ENCODE measurements at places on chromosomes 5 and 9.

GRCh38 chr5:82563745-82564144 is 285.6 kb upstream of the RPS23 start:
- no peak overlapping the region for H3K27ac ChIP-seq
- no peaks in the 10 kb centered on the region for H3K27me3 ChIP-seq
- H3K4me3 ChIP-seq, result no peak overlapping the region
- DNase-seq, result no peak
- no peaks in the 10 kb centered on the region for H3K36me3 ChIP-seq

GRCh38 chr5:139422307-139422893 is 16.9 kb downstream of the DNAJC18 start:
- H3K27me3 ChIP-seq, result no peaks in the 10 kb centered on the region
- no peak overlapping the region for H3K27ac ChIP-seq
- no peak overlapping the region for H3K4me3 ChIP-seq
- H3K36me3 ChIP-seq, result no peaks in the 10 kb centered on the region
- H3K4me1 ChIP-seq, result no peaks in the 10 kb centered on the region

GRCh38 chr9:104301755-104302154 is 202.3 kb upstream of the OR13F1 start:
- no peak overlapping the region for H3K27ac ChIP-seq
- no peak for DNase-seq
- no peak overlapping the region for H3K4me3 ChIP-seq
- no peaks in the 10 kb centered on the region for H3K36me3 ChIP-seq
- no peaks in the 10 kb centered on the region for H3K27me3 ChIP-seq

GRCh38 chr5:56298336-56299090 is 65.4 kb upstream of the ANKRD55 start:
- H3K27ac ChIP-seq, result no peak overlapping the region
- no peak for DNase-seq
- H3K27me3 ChIP-seq, result no peaks in the 10 kb centered on the region
- H3K36me3 ChIP-seq, result no peaks in the 10 kb centered on the region

DNA sequence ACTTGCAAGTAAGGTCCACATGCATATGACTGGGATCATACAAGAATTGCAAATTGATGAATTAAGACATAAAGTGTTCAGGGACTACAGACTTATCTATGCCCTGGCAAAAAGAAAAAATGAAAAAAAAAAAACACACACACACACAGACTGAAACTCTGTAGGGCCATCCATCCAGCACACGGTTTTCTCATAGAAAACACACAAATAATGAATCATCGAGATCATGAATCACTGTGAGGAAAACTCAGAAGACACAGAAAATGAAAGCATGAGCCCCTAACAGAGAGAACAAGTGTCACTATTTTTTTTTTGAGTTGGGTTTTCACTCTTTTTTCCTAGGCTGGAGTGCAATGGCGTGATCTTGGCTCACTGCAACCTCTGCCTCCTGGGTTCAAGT is 185.2 kb downstream of the IRX2 start:
- no peaks in the 10 kb centered on the region for H3K4me1 ChIP-seq
- H3K27me3 ChIP-seq, result no peaks in the 10 kb centered on the region
- H3K4me3 ChIP-seq, result no peak overlapping the region
- H3K36me3 ChIP-seq, result no peaks in the 10 kb centered on the region

GRCh38 chr9:14238079-14238478 is 75.9 kb downstream of the NFIB start:
- no peak for DNase-seq
- no peaks in the 10 kb centered on the region for H3K36me3 ChIP-seq
- no peaks in the 10 kb centered on the region for H3K4me1 ChIP-seq
- H3K27me3 ChIP-seq, result no peaks in the 10 kb centered on the region
- H3K4me3 ChIP-seq, result no peak overlapping the region

DNA sequence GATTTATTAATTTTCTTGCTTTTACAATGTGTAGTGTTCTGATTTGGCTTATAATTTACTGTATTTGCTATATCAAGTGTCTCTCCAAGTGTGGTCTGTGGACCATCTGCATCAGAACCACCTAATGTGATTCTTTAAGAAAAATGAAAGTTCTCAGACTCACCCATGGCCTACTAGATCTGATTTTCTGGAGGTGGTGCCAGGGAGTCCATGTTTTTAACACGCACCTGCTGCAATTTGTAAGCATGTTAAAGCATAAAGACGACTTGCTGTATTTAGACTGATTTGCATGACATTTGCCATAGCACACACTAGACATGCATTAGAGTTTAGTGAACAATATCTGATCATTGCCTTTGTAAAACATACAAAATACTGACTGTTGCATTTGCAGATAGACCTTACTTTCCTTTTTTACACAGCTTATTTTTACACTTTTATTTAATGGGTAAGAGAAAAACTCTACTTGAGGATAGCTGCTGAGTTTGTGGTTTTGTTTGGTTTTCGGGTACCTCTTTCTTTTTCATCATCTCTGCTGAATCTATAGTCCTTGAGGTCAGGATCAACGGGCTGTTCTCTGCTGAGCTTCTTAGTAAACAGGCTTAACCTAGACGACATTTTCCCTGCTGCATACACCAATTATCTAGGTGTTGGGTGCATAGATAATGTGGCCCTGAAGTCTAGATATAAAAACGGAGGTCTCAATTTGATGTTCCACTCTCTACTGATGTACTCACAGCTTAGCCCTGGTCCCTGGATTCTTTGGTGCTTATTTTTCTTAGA is 138.0 kb upstream of the ZNF366 start:
- no peak for DNase-seq
- H3K4me1 ChIP-seq, result no peaks in the 10 kb centered on the region
- H3K36me3 ChIP-seq, result no peaks in the 10 kb centered on the region
- H3K27ac ChIP-seq, result no peak overlapping the region

DNA sequence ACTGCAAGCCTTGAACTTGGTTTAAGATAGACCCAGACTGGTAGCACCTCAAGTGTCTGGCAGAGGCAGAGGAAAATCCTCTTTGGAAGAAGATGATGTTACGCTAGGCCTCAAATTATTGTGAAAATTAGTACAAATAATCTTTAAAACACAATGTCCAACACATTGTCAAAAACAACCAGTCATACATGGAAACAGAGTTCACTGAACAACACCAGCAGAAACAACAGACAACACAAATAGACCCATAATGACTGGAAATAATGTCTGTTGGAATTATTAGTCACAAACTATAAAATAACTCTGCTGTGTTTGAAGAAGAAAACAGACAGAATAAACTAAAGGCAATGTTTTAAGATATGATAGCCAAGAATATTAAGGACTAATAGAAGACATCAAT is 15.4 kb upstream of the ZNF366 start:
- H3K36me3 ChIP-seq, result no peaks in the 10 kb centered on the region
- H3K4me3 ChIP-seq, result no peak overlapping the region
- DNase-seq, result no peak
- H3K27ac ChIP-seq, result no peak overlapping the region

GRCh38 chr5:172077664-172078425 is 71.4 kb upstream of the FBXW11 start:
- H3K27ac ChIP-seq, result no peak overlapping the region
- no peaks in the 10 kb centered on the region for H3K27me3 ChIP-seq
- H3K36me3 ChIP-seq, result no peaks in the 10 kb centered on the region
- DNase-seq, result no peak
- H3K4me3 ChIP-seq, result no peak overlapping the region

GRCh38 chr9:30120666-30121065 is 2263.8 kb upstream of the ACO1 start:
- DNase-seq, result no peak
- H3K27me3 ChIP-seq, result no peaks in the 10 kb centered on the region
- H3K4me1 ChIP-seq, result no peaks in the 10 kb centered on the region
- H3K36me3 ChIP-seq, result no peaks in the 10 kb centered on the region
- H3K4me3 ChIP-seq, result no peak overlapping the region
- no peak overlapping the region for H3K27ac ChIP-seq

- no peaks in the 10 kb centered on the region for H3K4me1 ChIP-seq
- no peaks in the 10 kb centered on the region for H3K36me3 ChIP-seq
- peak within 1 kb of the TSS; percentile 16 for H3K4me3 ChIP-seq
- peaks cover 6% of the 10 kb centered on the region for H3K27me3 ChIP-seq
These were observed at the start of gene CDH10 for GRCh38 chr5:24644761-24645160. Gene CDH10 (minus strand): TSS chr5:24644978. CDS start chr5:24593490, 51,488 bp downstream.

GRCh38 chr5:44783634-44784315 is 25.0 kb upstream of the MRPS30 start:
- H3K27me3 ChIP-seq, result no peaks in the 10 kb centered on the region
- DNase-seq, result no peak
- no peak overlapping the region for H3K27ac ChIP-seq
- H3K4me1 ChIP-seq, result no peaks in the 10 kb centered on the region

DNA sequence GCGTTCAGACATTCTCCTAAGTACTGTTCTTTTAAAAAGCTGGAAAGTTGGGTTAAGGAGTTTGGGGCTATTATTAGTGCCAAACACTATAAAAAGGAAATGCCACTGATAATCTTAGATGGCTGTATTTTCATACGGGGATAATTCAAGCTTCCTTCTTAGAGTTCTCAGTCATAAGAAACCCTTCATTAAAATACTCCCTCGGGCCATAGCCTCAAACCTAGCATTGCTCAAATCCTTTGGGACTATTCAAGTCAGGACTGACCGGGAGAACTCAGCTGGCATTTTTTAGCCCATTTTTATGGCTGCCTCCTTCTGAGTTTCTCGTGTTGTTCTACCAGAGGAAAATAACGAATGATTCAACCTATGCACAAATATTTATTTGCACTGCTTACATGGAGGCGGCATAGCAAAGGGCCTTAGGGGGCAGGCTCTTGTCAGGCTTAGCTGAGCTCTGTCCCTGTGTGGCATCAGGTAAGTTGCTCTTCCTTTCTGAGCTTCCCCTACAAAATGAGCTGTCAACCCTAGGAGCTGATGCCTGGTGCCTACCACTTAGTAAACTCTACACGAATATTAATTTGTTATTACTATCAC is 33.5 kb upstream of the ADAM19 start:
- no peaks in the 10 kb centered on the region for H3K27me3 ChIP-seq
- no peak for DNase-seq
- H3K36me3 ChIP-seq, result no peaks in the 10 kb centered on the region
- H3K4me3 ChIP-seq, result no peak overlapping the region
- H3K4me1 ChIP-seq, result no peaks in the 10 kb centered on the region
- no peak overlapping the region for H3K27ac ChIP-seq

GRCh38 chr5:179765400-179765799 is 28.4 kb upstream of the LTC4S start:
- peak overlapping the region; percentile 20 for H3K27ac ChIP-seq
- no peak overlapping the region for H3K4me3 ChIP-seq
- H3K4me1 ChIP-seq, result peaks cover 61% of the 10 kb centered on the region
- DNase-seq, result peak; percentile 15

- H3K27ac ChIP-seq, result no peak overlapping the region
- no peak overlapping the region for H3K4me3 ChIP-seq
- DNase-seq, result no peak
- H3K36me3 ChIP-seq, result no peaks in the 10 kb centered on the region
These were observed 405.5 kb downstream of the ARHGEF28 start for GRCh38 chr5:74031536-74031935.

DNA sequence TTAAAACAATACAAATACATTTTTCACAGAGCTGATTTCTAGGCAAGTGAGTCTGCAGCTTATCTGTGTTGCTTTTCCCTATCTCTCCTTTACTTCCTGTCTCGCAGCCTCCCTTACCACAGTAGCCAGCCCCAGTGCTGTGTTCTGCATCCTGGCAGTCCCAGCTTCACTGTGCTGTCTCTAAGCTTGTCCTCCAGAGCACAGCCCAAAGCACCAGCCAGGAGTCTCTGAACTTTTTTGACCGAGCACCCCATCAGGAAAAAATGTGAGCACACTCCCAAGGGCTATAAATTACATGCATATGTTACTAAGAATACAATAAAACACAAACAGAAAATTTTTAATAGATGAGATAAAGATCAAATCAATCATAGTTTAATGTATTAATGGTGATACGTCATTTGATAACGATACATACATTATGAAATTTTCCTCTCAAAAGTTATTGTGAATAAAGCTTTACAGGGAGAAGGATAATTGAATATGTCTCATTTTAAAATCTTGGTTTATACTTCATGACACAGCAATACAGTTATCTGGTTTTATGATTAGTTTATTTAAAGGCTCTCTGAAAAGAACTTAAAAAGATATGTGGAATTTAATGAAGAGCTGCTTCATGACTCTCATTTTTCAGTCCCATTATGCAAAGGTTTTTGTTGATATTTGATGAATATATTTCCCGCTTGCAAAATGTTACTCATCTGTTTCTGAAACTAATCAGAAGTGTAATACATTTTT is 7.3 kb upstream of the RHOBTB3 start:
- no peaks in the 10 kb centered on the region for H3K27me3 ChIP-seq
- no peak overlapping the region for H3K4me3 ChIP-seq
- no peak for DNase-seq
- no peaks in the 10 kb centered on the region for H3K4me1 ChIP-seq
- H3K36me3 ChIP-seq, result no peaks in the 10 kb centered on the region
- H3K27ac ChIP-seq, result peak overlapping the region; percentile 19

- H3K4me3 ChIP-seq, result no peak overlapping the region
- peaks cover 5% of the 10 kb centered on the region for H3K4me1 ChIP-seq
- no peak overlapping the region for H3K27ac ChIP-seq
- no peak for DNase-seq
- H3K36me3 ChIP-seq, result no peaks in the 10 kb centered on the region
- no peaks in the 10 kb centered on the region for H3K27me3 ChIP-seq
These were observed 16.1 kb downstream of the AMBP start for GRCh38 chr9:114061830-114062474.

DNA sequence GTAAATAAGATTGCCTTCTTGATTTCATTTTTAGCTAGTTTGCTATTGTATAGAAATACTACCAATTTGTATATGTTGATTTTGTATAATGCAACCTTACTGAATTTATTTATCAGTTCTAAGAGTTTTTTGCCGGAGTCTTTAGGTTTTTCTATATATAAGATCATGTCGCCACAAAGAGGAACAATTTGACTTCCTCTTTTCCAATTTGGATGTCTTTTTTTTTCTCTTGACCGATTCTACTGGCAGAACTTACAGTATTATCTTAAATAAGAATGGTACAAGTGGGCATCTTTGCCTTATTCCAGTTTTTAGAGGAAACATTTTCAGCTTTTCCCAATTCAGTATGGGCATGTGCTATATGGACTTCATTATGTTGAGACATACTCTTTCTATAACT is 624.7 kb upstream of the ACO1 start:
- no peak overlapping the region for H3K4me3 ChIP-seq
- no peak overlapping the region for H3K27ac ChIP-seq

GRCh38 chr5:14193496-14193895 is 50.4 kb downstream of the TRIO start:
- no peaks in the 10 kb centered on the region for H3K4me1 ChIP-seq
- no peak overlapping the region for H3K27ac ChIP-seq
- H3K4me3 ChIP-seq, result no peak overlapping the region
- no peak for DNase-seq

DNA sequence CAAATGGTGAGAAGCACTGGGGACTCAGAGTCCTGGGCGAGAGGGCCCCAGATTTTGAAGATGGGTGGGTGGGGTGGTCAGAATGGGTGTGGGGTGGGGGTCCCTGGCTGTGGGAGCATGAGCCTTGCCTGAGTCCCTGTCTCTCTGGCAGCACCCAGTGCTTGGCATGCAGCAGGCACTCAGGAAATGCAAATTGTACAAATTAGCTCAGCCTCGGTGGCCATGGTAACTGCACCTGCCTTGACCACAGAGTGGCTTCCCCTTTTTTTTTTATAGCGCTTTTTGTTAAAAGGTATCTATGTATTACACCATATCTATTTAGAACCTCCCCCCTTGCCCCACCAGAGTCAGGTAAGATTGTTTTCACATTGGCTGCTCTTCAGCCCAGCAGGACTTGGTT is 19.2 kb upstream of the PITX1 start:
- no peak for DNase-seq
- H3K4me3 ChIP-seq, result no peak overlapping the region
- peaks cover 55% of the 10 kb centered on the region for H3K27me3 ChIP-seq
- no peak overlapping the region for H3K27ac ChIP-seq
